NCI-H187 treated with DMSO at 0.1 percent for 48 hours (cell line): ENCODE measurements at places on chromosomes 6 and 20.

DNA sequence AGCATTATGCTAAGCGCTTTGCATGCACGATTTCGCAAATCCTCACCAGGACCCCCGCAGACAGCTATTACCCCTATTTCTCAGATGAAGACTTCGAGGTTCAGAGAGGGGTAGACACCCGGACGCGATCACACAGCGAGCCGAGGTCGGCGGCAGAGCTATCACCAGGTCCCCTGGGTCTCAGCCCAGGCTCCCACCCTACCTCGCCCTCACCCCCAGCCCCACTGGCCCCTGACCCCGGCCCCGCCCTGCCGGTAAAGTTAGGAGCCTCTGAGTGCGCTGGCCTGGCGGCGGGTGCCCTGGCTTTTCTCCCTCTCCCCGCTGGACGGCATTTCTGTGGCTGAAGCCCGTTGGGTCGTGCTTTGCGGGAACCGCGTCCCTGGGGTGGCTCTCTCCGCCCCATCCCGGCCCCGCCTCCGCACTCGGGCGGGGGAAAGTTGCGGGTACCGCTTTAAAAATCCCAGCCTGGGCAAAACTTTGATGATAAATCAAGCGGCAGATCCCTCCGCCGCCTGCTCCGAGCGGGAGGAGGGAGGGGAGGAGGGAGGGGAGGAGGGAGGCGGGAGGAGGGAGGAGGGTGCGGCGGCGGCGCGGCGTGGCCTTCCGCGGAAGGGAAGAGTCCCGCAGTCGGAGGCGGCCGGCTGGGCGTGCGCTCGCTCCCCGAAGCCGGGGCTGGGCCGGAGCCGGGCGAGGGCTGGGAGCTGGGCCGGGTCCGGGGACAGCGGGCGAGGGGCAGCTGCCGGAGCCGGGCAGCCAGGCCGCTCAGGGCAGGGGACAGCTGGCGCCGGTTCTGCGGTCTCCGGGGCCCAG, at the start of gene VSTM2L:
Gene VSTM2L, plus strand, starts transcription at position 624 of the 810 bp plus-strand sequence. CDS start 224 bp downstream, outside the sequence.
- DNase-seq, result no peak

DNA sequence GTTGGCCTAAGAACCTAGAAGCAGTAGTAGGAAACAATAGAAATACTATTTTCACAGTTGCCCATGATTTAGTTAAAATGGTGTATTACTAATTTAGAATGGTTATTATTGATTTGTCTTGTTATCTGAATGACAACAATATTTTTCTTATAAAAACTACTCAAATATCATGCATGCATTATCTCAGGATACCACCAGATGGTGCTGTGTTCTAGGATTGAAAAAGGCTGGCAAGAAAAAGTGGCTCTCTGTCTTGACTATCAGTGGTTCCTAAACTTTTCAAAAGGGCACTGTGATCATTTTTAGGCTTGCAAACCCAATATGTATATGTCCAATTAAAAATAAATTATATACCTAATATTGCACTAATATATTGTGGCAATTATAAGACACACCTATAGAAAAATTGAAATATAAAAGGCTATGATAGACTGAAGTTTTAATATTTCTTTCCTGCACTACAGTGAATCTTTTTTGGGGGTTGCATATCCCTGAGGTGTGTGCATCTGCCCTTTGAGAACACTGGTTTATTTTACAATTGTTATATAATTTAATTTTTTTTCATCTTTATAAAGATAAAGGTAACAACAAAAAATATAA, 131.7 kb upstream of the MLIP start:
- no peak for DNase-seq

GRCh38 chr20:278181-278580, 12.4 kb downstream of the C20orf96 start:
- DNase-seq, result no peak

DNA sequence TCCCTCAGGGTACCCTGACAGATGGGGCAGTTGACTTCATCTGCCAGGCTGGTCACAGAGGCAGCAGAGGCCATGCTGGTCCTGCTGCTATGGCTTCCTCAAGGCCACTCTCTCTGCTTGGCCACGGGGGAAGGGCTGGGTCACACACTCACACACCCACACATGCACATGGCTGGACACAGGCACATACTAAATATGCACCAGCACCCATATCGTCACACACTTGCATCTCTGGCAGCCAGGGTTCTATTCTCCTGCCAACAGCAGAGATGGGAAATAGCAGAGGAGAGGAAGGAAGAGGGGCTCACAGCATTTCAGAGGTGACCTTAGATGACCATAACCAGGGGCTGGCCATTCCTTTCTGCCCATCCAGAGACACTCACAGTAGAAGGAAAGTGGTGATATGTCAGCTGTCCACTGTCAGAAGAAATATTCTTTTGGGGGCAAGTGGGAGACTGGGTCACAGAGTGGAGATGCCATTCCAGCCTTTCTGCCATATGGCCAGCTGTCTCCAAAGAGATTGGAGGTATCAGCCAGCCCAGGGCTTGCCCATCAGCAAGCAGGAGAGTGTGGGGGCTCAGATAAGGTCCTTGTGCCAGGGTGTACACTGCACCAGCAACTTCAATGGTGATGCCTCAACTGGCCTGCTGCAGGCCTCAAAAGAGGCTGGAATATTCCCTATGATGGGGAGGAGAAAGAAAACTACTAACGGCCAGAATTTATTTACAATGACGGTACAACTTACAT, at the start of gene TRIM10:
Gene TRIM10, minus strand, starts transcription at position 427 of the 747 bp plus-strand sequence. Its CDS starts 353 bp downstream, at position 74.
- DNase-seq, result no peak

DNA sequence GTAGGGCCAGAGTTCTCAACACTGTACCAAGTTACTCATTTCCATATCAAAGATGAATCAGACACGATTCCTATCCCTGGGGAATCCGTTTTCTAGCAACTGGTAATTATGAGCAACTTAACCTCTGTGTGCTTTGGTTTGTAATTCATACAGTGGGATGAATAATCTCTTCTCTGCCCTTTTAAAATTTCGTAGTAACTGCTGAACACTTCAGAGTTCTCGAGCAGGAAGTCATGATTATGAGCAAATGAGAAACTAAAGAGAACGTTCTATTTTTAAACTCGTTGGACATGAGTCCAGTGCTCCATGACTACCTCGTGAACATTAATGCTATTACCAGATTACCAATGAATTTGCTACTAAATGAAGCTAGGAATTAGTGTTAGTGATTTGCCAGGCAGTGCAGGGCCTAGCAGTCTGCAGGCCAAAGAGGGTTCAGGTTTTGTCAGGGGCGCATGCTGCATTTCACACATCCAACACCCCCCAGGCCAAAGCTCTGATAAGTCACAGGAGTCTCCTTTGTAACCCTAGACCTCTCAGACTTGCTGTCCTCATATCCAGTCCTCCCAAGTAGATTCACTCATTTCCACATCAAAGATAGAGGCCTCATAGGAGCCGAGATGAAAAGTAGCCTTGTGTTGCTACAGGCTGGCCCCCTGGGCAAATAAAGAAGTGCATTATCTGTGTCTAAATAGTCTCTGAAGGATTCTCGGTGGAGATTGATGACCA, 45.8 kb upstream of the VSTM2L start:
- peak; percentile 49 for DNase-seq

- DNase-seq, result no peak
Observed at GRCh38 chr20:48904566-48905296, 16.8 kb upstream of the ARFGEF2 start.

DNA sequence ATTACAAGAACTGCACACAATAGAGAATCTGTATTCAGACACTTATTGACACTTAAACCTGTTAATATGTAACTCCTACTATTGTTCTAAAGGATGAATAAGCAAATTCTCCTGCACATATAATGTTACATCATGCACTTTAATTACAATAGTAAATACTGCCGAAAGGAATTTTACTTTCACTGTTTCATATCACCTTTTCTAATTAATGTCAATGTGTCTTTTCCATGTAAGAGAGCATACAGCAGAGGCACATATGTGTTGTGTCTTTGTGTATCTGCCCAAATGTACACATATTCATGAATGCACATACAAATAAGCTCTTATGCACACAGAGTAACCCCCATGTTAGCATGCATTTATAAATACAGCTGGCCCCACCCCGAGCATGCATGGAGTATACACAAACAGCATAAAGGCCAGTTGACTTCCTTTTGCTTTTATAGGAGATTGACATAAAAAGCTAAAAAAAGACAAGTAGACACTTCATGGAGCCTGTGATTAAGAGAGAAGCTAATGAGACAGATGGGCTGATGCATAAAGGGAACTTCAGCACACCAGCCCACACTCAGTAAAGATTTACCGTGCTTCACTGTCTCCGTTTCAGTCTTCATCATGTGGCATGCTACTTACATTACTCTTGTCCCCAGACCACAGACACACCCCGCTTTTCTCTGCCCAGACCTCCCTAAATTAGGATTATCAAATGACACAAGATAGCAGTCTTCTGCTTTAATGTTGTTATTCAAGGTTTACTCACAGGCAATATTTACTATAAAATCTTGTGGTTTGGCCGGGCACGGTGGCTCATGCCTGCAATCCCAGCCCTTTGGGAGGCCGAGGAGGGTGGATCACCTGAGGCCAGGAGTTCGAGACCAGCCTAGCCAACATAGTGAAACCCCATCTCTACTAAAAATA, 184.6 kb downstream of the ATXN1 start:
- no peak for DNase-seq

DNA sequence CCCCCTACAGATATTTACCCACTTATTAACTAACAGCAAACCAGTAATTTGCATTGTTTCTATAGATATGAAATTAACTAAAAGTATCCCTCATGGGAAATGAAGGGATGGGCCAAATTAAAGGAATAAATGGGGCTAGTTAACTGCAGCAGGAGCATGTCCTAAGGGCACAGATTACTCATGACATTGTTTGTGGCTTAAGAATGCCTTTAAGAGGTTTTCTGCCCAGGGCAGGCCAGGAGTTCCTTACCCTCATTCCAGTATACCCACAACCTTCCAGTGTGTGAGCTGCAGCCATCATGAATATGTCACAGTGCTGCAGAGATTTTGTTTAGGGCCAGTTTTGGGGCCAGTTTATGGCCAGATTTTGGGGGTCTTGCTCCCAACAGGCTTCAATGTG, 1101.9 kb downstream of the PRIM2 start:
- no peak for DNase-seq

GRCh38 chr6:152404086-152404857, 232.9 kb downstream of the SYNE1 start:
- DNase-seq, result no peak

- no peak for DNase-seq
Observed at GRCh38 chr6:52672412-52673025, 1.6 kb downstream of the TMEM14A start.

DNA sequence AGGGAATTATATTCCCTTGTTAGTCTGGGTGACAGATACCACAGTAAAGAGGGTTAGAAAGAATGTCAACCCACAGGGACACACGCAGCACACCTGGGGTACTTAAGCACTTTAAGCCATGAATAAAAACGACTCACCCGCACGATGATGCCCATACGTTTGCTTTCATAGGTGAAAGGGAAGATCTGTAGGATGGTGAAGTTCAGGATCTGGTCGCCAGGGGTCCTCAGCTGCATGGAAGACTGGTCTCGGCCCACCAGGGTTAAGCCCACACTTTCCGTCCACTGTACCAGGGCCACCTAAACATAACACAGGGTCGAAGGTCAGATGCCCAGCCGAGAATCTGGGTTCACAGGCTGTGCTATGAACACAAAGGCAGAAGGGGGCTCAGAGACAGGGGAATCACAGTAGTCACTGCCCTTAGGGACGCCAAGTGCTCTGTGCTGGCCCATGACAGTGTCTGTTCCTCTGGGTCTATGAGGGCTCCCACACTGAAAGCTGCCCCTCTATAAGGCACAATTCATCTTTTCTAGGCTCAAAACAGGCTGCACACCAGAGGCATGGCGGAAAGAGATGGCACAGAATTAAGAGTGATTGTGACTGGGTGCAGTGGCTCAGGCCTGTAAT, 96.8 kb upstream of the NFATC2 start:
- DNase-seq, result no peak

DNA sequence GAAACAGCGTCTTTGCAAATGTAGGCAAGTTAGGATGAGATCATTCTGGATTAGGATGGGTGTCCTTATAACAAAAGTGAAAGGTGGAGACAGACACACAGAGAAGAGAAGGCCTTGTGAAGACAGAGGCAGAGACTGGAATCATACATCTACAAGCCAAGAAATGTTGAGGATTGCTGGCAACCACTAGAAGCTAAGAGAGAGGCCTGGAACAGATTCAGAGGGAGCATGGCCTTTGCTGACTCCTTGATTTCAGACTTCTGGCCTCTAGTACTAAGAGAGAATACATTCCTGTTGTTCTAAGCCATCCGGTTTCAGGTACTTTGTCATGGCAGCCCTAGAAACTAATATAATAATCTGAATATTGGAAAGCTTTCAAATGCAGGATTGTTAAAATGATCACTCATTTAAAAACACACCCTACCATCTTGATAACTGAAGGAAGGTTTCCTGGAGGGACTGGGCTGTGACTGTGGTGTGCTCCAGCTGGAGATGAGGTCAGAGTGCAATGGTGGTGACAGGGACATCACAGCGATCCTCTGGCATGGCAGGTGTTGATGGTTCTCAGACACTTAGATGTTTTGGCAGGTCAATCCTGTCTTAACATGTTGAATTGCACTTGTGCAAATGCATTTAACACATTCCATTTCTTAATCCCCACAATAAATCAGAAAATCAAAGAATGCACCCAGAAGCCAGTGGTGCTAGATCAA, 25.1 kb downstream of the CD83 start:
- DNase-seq, result no peak

- DNase-seq, result no peak
Observed at GRCh38 chr6:22322103-22323030, 25.5 kb upstream of the PRL start.

DNA sequence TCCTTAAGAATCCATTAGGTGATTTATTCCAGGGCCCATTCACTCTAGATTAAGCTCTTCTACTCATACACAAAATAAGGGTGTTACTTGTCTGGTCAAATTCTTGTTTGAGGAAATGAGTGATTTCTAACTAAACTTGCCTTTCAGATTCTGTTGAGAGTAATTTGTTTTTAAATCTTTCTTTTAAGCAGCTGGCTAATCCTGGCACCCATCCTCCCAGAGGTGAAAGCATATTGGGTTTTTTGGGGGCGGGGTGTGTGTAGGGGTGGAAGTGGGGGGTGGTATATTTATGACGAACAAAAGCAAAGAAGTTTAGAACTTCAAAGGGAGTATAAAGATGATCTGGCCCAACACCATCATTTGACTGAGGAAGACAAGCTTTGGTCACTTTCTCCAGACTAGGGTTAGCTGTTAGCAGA, 94.7 kb downstream of the RTN4IP1 start:
- no peak for DNase-seq

GRCh38 chr6:80528115-80528514, 421.6 kb downstream of the BCKDHB start:
- no peak for DNase-seq

GRCh38 chr6:33786736-33787135, 2.2 kb downstream of the LEMD2 start:
- DNase-seq, result no peak

DNA sequence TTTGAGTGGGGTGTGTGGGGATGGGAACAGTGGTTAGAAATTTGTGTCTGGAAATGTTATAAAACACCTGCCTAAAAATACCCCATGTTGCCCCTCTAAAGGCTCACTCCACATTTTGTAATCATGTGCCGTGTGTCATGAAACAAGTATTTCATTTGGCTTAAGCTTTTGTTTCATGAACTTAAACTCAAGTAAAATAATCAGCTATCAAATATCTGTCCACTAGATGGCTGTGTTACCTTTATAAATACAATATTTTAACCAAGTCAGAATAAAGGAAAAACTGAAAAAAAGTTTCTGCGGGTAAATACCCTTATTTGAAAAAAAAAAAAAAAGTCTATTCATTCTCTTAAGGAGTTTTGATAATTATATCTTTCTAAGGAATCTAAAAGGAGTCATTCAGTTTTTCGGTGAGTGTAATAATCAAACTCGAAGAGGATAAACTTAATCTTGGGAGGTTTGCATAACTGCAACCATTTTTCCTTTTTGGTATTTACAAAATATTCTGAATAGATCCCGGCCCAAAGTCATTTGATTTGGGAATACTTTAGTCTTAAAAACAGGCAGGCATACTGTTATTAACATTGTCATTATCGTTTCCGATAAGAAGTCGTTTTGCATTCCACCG, 29.9 kb upstream of the MTRF1L start:
- DNase-seq, result no peak
